ENCODE measurements at places on chromosomes 1 and 21.

- no peaks in the 10 kb centered on the region for H3K4me1 ChIP-seq
- no peak overlapping the region for H3K27ac ChIP-seq
- no peak overlapping the region for H3K4me3 ChIP-seq
- DNase-seq, result no peak
- no peaks in the 10 kb centered on the region for H3K36me3 ChIP-seq
These were observed 55.9 kb upstream of the RCC1 start for GRCh38 chr1:28449904-28450303.

DNA sequence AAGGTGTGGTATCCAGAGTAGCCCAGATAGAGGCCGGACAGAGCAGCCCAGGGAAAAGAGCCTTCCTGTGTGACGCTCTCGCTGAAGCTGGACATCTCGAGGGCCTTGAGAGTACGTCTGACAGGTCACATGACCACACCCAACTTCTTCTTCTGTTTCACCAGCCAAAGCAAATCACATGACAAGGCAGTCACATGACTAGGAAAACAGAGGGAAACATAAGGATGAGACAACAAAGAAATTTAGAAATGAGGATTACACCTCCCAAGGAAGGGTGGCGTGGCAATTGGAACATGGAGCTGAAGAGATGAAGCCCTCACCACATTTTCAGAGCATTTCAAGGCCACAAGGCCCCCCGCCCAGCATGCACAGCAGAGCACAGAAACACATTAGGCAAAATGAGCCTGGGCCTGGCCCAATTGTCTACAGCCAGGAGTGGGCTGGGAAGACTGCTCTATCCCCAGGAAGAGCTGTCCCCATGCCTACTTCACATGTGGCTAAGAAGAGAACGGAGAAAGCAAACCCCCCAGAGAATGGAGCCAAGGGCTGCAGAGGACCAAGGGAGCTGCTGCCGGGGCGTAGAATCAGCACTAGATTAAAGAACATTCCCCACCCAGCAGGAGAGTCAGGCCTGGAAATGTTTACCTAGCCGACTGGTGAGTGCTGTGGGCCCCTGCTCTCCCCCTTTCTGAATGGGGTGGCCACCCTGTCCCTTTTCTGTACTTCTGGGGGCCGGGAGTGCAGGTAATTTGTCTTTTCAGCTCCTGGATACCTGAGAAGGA, 305.1 kb downstream of the NPHP4 start:
- H3K4me1 ChIP-seq, result no peaks in the 10 kb centered on the region
- H3K27me3 ChIP-seq, result no peaks in the 10 kb centered on the region
- no peaks in the 10 kb centered on the region for H3K36me3 ChIP-seq
- H3K27ac ChIP-seq, result no peak overlapping the region
- H3K4me3 ChIP-seq, result no peak overlapping the region
- DNase-seq, result no peak

DNA sequence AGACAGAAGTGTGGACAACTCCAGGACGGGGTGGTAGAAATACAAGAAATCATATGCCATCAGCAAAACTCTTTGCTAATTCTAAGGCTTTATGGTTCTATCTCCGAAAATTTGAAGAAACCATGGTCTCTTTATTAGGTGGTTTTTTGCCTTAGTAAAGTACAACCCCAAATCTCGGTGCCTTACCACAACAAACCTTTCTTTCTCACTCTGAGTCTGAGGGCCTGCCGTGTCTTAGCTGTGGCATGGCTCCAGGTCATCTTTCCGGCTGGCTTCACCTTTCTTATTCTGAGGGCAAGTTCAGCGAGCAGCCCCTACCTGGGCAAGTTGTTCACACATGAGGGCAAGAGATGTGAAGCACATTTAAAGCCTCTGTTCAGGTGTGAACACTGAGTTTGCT, 280.6 kb downstream of the TTLL7 start:
- no peaks in the 10 kb centered on the region for H3K27me3 ChIP-seq
- no peaks in the 10 kb centered on the region for H3K36me3 ChIP-seq
- no peak overlapping the region for H3K27ac ChIP-seq
- H3K4me1 ChIP-seq, result no peaks in the 10 kb centered on the region
- no peak for DNase-seq

DNA sequence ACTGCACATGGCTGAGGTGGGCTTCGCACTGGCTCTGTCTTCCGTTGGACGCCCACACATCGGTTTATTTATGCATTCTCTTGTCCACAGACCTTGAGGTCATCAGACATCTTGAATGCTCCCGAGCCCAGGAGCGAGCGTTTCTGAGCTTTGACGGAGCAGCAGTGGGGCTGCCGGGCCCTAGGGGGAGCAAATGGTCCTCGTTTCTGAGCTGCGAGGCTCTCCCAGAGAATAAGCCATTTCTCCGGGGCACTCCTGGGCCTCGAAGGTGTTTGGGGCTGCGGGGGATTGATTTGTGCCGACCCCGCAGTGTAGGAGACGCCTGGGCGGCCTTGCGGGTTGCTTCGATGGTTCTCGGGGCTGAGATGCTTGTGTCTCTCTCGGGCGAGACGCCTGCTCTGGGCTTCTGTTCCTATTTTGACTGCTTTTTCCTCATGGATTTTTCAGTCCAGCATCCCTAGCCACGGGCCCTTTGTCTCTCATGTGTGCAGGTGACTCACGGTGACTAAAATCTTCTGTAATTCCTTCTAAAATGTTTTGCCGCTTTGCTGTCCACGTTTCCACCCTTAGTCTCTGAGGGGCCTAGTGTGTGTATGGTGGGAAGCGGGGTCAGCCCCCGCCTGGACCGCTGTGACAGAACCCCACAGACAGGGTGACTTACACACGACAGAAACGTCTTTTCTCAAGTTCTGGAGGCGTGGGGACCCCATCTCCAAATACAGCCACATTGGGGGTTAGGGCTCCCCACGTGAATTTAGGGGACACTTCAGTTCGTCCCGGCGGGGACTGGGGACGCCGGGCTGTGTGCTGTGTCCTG, 62.1 kb downstream of the FAAP20 start:
- no peak for DNase-seq
- H3K4me3 ChIP-seq, result peak overlapping the region; percentile 15
- no peak overlapping the region for H3K27ac ChIP-seq
- no peaks in the 10 kb centered on the region for H3K36me3 ChIP-seq

DNA sequence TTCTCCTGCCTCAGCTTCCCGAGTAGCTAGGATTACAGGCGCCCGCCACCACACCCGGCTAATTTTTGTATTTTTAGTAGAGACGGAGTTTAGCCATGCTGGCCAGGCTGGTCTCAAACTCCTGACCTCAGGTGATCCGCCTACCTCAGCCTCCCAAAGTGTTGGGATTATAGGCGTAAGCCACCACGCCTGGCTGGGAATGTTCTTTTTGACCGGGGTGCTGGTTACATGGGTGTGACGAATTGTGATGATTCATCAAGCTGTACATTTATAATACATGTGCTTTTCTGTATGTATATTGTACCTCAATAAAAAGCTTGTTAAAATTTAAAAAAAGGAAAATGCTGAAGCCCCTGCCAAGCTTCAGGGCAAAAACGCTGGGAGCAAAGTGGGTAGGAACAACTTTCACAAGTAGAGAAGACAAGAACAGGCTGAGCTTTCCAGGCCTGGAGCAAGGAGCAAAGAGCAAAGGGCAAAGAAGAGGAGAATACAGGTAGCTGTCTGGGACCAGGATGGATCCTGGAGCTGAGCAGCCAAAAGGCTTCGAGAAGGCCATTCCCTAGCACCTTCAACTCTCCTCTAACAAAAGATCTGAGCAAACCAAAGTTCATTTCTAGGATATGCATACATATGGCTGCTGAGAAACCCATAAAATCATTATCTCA, 20.5 kb upstream of the YRDC start:
- no peaks in the 10 kb centered on the region for H3K4me1 ChIP-seq
- H3K27ac ChIP-seq, result no peak overlapping the region
- H3K4me3 ChIP-seq, result no peak overlapping the region
- no peaks in the 10 kb centered on the region for H3K36me3 ChIP-seq
- no peaks in the 10 kb centered on the region for H3K27me3 ChIP-seq
- DNase-seq, result no peak

- H3K4me3 ChIP-seq, result no peak overlapping the region
- H3K27me3 ChIP-seq, result no peaks in the 10 kb centered on the region
- H3K27ac ChIP-seq, result no peak overlapping the region
- no peak for DNase-seq
These were observed 28.1 kb downstream of the KCTD3 start for GRCh38 chr1:215595231-215595630.

DNA sequence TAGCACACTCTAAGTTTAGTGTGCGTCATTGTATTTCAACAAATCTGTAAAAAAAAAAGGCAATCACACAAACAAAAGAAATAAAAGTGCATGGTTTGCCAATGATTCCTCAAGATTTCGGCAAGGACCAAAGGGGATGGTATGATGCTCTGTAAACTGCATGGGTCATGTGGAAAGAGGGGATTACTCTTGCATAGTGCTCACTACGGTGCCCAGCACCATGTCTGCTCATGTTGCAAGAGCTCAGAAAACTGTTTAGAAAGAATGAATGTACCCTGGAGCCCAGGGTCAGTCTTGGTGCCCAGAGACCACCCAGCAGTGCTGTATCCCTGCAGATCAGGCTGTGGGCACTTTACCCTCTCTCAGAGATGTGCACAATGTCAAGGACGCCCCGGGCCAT, 3.6 kb upstream of the KCNA10 start:
- DNase-seq, result no peak
- H3K4me3 ChIP-seq, result no peak overlapping the region
- no peaks in the 10 kb centered on the region for H3K36me3 ChIP-seq
- no peaks in the 10 kb centered on the region for H3K27me3 ChIP-seq
- H3K4me1 ChIP-seq, result peaks cover 3% of the 10 kb centered on the region

GRCh38 chr1:245946905-245947304, 560.2 kb downstream of the SMYD3 start:
- H3K27ac ChIP-seq, result no peak overlapping the region
- DNase-seq, result no peak
- H3K4me3 ChIP-seq, result no peak overlapping the region
- H3K27me3 ChIP-seq, result no peaks in the 10 kb centered on the region
- no peaks in the 10 kb centered on the region for H3K36me3 ChIP-seq
